ENCODE measurements at places on chromosomes 3 and 15.
A peak's percentile ranks its signal among the peaks of the same experiment; 100 is the strongest.

- no peak for DNase-seq
Observed at GRCh38 chr15:67121644-67122605, 56.5 kb downstream of the SMAD3 start.

DNA sequence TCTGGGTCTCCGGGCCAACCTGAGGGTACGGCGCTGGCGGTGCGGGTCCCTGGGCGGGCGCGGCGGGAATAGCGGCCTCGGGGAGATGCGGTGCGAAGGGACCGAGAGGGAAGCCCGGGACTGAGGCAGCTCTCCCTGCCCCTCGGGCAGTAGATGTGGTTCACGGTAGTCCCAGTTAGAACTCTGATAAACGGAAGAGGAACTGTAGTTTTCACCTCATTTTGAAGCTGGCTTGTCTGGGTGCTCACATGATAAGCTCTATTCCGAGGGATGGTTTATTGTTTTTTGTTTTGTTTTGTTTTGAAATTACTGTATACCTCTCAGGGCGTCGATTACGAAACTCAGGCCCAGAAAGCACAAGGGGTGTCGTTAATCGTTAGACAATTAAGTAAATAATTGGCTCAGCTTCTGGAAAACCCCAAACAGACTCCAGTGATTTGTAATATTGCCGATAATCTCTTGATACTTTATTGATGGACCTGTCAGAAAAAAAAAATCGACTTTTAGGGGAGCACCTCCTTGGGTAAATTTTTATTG, 413 bp downstream of the NUSAP1 start:
- DNase-seq = no peak

DNA sequence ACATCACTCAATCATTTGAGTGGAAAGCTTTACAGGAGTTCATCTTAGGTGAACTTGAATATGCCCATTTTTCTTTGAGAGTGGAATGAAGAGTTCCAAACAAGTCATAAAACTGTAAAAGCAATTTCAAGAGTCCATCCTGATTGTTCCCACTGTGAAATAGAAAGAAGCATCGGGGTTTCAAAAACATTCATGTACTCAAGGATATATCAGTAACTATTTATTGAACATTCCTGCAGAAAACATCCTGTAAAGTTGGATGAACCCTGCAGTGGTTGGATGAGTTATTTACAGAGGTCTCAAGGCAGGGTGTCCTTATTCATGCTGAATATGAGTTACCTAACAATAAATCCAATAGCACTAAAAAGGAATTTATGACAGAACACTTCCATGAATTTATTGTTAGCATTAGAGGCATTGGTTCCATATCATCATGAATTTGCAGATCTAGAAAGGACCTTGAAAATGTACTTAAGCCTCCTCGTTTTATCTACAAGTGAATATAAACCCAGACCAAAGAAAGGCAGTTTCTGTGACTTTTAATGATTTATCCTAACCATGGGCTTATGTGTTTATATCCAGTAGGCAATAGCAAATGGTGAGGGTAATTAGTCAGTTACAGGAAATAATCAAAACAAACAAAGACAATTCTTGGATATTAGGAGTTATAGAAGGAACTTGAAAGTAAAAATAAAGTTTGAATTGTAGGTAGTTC, 361.9 kb upstream of the KCNMB2 start:
- DNase-seq = no peak

DNA sequence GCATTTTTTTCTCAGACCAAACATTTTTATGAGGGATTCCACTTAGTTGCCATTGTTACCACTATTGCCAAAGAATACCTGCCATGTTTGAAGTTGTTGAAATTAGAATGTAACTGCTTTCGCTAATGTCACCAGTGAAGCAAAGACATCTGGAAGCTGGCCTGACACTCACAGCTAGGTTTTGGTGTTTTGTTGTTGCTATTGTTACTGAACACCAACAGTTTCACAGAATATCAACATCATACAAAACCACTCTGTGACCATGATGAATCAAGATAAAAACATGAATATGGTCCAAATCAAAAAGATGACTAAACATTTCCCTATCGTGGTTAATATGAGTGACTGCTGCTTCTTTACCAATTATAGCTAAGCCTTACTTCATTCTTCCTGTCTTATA, 6.9 kb upstream of the CFAP20DC start:
- DNase-seq = no peak

- DNase-seq = no peak
Observed at GRCh38 chr3:22288756-22289155, 537.7 kb upstream of the ZNF385D start.

DNA sequence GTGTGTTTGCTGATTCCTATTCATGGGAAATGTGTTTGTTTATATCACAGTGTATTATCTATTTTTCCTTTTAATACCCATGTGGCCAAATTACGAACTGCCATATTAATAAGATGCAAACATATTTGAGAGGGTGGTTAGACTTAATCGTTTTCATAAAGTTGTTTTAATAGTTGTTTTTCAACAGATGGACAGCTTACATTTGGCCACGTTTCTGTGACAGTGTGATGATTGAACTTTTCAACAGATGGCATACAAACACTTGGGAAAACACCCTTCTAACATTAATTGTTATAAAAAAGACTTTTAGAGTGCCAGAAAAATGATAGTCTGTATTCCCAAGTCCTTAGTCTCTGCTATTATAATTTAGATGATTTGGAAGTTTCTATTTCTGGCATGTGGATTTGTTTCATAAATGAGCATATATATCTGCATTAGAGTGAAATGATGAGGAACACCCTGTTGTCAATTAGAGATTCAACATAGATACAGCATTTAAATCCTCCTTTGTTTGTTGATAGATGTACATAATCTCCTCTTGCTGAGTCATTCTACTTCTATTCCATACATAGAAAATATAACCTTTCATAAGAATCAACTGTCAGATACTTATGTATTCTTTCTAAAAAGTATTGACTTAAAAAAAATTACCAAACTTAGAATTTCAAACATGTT, 13.1 kb downstream of the PLAAT1 start:
- no peak for DNase-seq

GRCh38 chr3:181454451-181455027, 257.2 kb upstream of the SOX2 start:
- peak; percentile 49 for DNase-seq

DNA sequence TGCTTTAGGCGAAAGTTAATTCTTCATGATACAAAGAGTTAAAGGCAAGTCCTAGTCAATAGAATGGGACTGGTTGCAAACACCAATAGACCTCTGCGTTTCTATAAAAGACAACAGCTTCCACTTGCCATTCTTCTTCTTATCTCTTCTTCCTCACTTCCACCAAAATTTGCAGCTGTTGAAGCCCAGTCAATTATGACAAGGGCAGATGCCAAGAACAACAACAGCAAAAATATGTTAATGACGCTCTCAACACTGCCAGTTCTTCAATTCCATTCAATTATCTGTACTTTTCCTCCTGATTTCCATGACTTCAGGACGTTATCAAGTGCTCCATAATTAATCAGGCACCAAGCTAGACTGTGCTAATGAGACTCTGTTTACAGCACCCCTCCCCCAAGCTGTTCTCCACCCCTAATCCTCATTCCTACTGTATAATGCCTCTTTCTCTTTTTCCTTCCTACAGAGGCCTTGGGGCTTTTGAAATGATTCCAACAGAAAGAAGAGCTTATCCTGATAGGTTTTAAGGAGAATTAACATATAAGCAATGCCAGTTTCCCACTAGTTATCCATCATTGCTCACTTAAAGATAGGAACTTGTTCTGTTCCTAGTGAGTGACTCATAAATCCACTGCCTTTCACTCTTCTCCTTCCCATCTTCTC, 1160.5 kb downstream of the IGSF11 start:
- DNase-seq = peak; percentile 11

DNA sequence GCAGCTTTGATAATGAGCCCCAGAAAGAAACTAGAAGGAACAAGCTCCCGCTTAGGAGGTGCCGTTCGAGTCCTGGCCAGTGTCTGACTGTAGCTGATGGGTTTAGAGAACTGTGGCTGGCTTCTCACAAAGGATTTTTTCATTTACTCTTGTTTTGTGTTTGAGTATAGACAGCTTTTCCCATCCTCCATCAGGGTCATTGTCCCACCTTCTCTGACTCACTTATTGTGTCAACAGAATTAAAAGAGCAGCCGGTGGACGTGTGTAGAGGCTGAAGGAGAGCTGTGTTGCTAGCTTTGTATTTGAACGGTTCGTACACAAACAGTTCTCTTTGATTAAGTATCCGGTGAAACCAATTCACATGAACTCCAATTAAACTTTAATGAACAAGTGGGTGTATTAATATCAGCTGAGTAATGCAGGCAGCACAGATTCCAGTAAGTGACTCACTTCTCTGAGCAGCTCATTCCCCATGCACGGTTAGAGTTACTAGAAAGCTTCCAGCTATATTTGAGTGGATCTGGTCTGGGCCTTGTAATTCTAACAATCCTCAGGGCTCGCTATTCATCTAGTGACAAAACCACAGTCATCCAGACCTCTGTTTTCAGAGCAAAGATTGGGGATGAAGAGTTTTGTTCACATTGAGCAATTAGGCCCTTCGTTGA, 141.0 kb downstream of the LPP start:
- DNase-seq = peak; percentile 61

GRCh38 chr15:34019369-34019990, 19.5 kb downstream of the AVEN start:
- no peak for DNase-seq

GRCh38 chr3:23075496-23075895, 127.6 kb upstream of the UBE2E2 start:
- DNase-seq = no peak

DNA sequence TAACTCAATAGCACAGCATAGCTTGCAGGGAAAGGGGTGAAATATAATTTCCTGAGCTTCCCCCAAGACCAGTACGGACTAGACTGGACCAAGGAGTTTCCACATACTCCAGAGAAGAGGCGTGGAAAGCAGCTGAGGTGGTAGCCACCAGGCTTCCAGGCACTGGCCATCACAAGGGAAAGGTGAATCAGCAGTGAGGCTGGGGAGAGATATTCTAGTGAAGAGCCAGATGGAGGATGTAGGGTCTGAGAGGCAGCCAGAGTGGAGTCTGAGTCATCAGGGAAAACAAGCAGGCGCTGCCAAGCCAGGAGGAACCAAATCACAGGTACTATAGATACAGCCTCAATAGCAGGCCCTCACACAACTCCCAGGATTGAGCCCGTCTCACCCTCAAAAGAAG, 9.6 kb upstream of the RASA2 start:
- DNase-seq = no peak

GRCh38 chr3:120353463-120353862, 4.3 kb upstream of the LRRC58 start:
- DNase-seq = no peak

DNA sequence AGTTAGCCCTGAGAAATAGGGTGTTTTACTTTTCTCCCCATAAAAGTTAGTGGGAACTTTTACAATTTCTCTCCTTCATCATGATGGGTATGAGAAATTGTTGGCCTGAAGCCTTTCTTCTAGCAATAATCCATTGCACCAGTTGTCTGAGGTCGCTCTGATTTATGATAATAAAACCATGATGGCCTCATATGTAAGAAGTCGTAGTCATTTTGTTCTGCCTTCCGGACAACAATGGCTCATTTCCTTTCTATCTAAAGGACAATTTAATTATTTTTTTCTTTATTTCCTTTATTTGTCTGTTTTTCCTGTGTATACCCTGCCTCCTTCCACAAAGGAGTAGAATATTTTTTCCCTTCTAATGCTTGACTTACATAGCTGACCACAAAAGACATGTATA, 31.6 kb upstream of the GNB4 start:
- no peak for DNase-seq

DNA sequence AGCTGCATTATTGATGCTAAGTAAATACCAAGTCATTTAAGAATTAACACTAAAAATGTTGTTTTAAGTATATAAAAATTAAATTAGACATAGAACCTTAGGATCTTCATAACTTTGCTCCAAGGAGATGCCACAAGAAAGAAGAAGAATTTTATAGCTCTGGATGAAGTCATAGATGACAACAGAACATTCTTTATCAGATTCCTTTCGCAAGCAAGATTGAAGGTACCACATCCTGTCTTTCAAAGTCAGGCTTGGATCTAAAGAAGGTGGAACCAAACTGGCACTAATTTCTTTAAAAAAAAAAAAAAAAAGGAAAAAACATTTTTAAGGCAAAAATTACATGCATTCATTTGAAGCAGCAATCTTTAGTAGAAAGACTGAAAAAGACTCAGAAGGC, 62.5 kb downstream of the POLQ start:
- DNase-seq = no peak

DNA sequence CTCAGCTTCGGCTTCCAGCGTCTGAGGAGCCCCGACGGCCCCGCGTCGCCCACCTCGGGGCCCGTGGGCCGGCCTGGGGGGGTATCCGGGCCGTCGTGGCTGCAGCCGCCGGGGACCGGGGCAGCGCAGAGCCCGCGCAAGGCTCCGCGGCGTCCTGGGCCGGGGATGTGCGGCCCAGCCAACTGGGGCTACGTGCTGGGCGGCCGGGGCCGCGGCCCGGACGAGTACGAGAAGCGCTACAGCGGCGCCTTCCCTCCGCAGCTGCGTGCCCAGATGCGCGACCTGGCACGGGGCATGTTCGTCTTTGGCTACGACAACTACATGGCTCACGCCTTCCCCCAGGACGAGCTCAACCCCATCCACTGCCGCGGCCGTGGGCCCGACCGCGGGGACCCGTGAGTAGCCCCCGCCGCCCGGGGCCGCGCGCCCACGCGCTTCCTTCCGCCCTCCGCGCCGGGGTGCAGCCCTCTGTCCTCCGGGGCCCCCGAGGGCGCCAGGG, 462 bp downstream of the EDEM1 start:
- DNase-seq = no peak

GRCh38 chr15:84715441-84716035, 401 bp downstream of the SEC11A start:
- DNase-seq = peak; percentile 52

DNA sequence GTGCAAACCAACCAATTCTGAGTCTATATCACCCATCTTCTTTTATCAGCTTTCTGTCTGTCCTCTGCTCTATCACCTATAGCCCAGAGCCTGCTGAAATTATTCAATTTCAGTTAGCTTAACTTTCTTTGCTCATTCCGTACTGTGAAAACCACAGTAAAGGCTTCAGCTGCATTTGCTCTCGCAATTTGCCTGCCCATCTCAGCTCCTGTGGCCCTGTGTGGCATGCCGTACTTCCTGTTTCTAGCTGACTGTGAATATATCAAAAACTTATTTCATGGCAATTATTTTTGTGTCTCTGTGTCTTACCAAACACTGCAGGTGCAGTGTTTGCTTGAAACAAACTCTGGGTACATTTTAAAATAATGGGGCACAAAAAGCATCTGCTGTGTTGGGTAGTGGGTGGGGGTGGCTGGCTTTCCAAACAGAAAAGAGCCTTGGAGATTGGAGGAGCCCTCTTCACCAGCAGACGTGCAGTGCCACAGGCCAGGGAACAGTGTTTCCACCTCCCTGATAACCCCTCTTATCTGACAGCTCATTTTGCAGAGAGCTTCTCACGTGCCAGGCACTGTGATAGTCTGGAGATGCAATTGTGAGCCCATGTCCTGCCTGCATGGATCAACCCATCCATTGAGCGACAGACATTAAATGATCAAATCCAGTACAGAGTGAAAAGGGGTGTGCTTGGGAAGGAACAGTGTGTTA, 45.2 kb downstream of the GASK1A start:
- DNase-seq = no peak

- no peak for DNase-seq
Observed at GRCh38 chr15:34621675-34622074, 38.2 kb upstream of the GOLGA8B start.

- DNase-seq = no peak
Observed at GRCh38 chr3:112751061-112751460, 95.6 kb downstream of the CD200R1L start.

GRCh38 chr3:1848935-1849334, 249.7 kb upstream of the CNTN4 start:
- no peak for DNase-seq

GRCh38 chr3:138638641-138639040, 30.1 kb downstream of the FAIM start:
- no peak for DNase-seq

Data from HAP-1 (cell line).